ENCODE measurements at places on chromosomes 4 and X.
A peak's percentile ranks its signal among the peaks of the same experiment; 100 is the strongest.

- DNase-seq, result no peak
Observed at GRCh38 chr4:10009861-10010500, 11.3 kb downstream of the SLC2A9 start.

DNA sequence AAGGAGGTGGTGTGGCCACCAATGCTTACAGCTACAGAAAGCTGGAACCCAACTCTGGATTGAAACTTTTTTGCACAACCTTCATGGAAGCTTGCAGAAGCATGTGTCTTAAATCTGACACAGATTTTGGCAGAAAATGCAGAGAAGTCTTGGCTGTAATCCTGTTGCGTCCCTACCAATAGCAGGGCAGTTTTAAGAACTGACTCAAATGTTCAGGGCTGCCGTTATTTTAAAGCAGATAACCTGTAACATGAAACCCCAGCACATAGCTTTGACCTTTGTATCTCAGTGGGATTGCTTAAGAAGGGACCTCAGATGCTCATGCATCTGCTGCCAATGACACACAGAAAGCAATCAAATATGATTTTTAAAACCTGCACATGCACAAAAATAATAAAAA lies at the start of gene VEGFD:
Gene VEGFD, minus strand, starts transcription at position 110 of the 400 bp plus-strand sequence. CDS start 467 bp downstream, outside the sequence.
- DNase-seq, result no peak

DNA sequence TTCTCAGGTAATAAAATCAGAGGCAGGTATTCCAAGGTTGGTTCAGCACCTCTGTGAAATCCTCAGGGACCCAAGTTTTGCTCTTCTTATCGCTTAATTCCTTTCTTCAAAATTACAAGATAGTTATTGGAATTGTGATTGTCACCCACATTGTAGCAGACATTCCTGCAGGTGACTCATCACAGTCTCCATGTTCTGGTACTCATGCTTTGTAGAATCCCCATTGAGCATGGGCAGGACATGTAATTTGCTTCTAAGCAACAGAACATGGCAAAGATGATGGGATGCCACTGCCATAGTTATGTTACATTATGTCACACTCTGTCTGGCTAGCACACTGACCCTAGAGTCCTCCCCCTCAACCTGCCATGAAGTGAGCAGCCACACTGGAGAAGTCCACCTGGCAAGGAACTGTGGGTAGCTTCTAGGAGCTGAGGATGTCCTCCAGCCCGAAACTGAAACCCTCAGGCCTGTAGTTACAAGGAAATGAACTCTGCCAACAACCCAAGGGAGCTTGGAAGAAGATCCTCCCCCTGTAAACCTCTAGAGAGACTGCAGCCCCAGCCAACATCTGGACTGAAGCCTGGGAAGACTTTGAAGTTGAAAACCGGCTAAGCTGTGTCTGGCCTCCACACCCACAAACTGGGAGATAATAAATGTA lies 58.3 kb upstream of the GUCY1A1 start:
- no peak for DNase-seq

GRCh38 chrX:22959204-22959920 lies 40.4 kb upstream of the DDX53 start:
- DNase-seq, result no peak

- DNase-seq, result no peak
Observed at GRCh38 chr4:127995776-127996175, 30.6 kb downstream of the ABHD18 start.

GRCh38 chr4:163558539-163559044 lies 64.1 kb downstream of the TMA16 start:
- no peak for DNase-seq

GRCh38 chrX:111560801-111561200 lies 49.4 kb downstream of the SERTM2 start:
- no peak for DNase-seq

DNA sequence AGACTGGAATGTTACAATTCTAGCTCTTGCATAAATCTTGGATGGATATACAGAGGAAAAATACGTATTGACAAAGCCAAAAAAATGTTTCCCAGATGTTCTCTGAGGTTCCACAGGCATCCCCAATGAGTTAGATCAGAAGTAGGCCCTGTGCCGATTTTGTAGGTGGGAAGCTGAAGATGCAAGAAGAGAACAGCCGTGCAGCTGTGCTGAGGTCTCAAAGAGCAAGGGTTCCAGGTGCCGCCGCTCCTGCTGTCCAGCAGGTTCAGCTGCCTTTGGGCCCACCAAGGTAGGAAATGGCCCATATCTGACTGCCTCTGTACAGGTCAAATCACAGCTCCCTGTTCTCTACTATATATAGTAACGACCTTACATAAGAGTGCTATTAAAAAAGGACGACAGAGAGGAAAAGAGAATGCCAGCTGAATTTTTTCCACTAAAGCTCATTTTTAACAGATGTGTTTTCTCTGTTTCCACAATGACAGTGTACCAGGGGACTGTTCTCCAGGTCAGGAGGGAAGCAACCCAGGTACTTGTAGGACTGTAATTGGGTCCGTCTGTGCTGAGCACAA lies 155.6 kb downstream of the CBR4 start:
- no peak for DNase-seq

DNA sequence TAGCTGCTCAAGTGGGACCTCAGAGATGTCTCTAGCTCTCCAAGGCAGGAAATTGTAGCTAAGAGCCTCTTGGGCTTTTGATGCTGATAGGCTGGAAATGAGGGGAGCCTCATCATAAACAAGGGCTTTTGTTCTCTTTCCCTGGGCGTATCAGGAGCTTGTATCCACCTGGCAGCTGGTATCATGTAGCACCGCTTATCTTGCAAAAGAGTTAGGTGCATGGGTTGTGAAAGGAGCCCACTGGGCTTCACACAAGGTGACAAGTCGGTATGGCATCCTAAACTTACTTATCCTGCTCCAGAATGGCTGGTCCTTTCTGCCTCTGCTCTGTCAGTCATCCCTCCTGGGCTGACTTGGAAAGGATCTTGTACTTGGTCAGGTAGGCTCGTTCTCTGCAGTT lies 565.8 kb downstream of the GRXCR1 start:
- no peak for DNase-seq

GRCh38 chrX:107448998-107449835 lies at the start of gene FRMPD3:
Gene FRMPD3, plus strand, starts transcription at chrX:107449652. Its CDS starts 76,937 bp downstream, at chrX:107526589.
- no peak for DNase-seq

DNA sequence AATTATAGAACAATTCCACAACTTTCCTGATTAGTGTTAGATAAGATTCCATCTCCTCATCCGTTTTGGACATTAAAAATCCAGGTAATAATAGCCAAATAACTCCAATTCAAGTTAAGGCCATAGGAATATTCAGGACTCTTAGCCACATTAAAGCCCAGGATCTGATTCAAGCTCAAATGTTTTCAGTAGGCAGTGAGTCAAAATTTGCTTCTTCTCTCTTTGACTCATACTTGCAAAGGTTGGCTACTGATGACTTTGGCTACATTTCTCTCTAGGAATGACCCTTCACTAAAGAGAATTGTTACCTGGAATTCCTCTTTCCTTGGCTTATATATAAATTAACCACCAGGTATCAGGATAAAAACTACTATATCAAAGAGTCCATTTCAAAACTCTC lies 354.9 kb upstream of the HS3ST1 start:
- no peak for DNase-seq

DNA sequence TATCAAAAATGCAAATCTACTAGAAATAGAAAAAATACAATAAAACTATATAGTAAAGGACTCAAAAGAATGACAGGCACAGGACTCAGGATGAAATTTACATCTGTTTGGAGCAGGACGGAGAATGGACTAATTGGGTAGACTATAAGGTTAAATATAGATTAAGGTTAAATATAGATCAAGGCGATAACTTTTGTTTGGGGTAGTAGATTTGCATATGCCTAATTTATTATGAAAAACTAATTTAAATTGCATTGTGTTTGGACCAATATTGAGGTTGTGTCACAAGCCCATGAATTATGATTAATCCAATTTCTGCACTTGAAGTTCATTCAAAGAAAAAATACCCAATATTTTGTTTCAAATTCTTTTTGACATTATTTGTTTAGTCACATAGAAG lies 31.0 kb downstream of the MTHFD2L start:
- DNase-seq, result no peak

- DNase-seq, result no peak
Observed at GRCh38 chrX:46461660-46462191, 83.5 kb downstream of the ZNF674 start.

- DNase-seq, result no peak
Observed at GRCh38 chr4:15706646-15707362, 3.9 kb downstream of the BST1 start.

DNA sequence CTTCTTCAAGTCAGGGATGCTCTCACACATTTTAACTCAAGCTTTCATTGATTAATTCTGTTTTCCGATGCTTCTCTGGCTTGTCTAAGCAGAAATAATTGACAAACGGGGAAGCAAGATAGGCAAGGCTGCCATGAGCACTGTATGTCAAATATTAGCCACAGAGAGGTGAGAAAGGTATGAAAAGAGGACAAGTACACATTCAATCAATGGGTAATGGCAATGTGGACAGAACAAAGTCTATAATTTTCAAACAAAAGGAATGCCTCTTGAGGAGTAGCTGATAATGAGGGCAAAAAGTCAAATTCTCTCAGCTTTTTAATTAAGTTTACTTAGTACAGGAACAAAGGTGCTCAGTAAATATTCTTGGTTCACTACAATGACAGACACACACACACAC lies 19.6 kb downstream of the COX7B2 start:
- DNase-seq, result no peak

DNA sequence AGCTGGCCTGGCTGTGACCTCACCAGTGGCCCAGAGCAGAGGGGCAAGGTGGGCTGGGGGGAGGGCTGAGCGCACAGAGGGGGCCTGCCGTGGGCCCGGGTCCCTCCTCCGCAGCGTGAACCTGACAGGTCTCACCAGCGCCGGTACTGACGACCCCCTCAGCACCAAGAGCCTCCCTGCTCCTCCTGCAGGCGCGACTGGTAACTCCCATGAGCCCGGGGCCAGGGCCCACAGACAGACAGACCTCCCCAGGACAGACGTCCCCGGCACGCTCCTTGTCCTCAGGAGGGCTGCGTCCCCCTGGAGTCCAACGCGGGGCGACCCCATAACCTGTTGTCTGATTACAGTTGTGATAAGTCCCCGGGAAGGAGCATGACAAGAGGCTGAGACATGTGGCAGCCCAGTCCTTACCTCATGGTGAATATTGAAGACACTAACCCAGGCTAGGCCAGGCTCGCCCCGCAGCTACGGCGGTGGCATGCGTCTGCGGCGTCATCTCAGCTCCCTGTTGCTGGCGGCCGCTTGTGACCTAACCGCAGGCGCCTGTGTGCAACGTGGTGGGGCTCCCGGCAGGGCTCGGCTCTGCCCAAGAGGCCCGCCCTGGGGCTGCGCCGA lies 8.5 kb downstream of the AKAP17A start:
- DNase-seq, result no peak

DNA sequence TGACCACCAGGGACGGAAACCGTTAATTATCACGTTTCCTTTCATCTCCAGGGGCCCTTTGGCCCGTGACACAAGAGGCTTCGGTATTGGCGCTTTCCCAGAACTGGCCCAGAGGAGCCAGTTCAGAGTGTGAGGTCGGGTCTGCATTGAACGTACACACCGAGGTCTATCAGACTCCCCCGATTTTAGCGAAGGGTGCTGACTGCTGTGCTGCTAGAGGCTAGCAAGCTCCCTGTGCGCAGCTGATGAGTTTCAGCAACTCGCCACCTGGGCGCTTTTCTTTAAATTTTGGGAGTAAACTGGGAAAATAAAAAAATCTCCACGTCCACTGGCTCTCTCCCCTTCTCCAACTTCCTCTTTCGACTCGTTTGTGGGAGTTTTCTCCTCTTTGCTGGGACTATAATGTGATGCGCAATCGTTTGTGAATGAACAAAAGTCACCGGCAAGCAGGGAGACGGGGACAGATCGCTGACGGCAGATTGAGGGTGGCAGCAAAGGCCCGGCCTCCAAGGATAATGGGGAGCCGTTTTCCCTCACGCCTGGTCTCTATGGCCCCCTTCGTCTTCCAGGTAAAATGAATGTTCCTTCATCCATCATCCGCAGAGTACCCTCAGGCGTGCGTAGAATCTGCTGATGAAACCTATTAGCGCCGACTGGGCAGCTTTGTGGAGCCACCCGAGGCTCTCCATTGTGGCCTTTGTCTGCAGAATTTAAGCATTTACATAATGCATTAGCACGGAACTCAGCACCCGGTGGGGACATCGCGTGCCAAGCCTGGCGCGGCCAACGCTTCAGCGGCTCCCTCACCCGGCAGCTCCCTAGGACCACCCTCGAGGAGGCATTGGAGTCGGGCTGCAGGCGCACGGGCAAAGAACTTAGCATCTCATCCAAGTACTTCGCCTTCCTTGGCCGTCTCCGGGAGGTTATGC lies 1.6 kb upstream of the LRAT start:
- no peak for DNase-seq

GRCh38 chr4:26105337-26105736 lies 191.3 kb downstream of the SMIM20 start:
- DNase-seq, result no peak

- DNase-seq, result no peak
Observed at GRCh38 chrX:45434231-45434630, 233.6 kb upstream of the DIPK2B start.

- no peak for DNase-seq
Observed at GRCh38 chr4:141643557-141643956, 7.2 kb downstream of the IL15 start.

GRCh38 chrX:129731228-129731627 lies 7.6 kb upstream of the XPNPEP2 start:
- no peak for DNase-seq

GRCh38 chrX:51144828-51145442 lies 187.7 kb upstream of the NUDT10 start:
- DNase-seq, result peak; percentile 21

GRCh38 chrX:11117745-11118144 lies 6.6 kb downstream of the HCCS start:
- no peak for DNase-seq

GRCh38 chr4:183887351-183887750 lies 17.8 kb upstream of the STOX2 start:
- no peak for DNase-seq

DNA sequence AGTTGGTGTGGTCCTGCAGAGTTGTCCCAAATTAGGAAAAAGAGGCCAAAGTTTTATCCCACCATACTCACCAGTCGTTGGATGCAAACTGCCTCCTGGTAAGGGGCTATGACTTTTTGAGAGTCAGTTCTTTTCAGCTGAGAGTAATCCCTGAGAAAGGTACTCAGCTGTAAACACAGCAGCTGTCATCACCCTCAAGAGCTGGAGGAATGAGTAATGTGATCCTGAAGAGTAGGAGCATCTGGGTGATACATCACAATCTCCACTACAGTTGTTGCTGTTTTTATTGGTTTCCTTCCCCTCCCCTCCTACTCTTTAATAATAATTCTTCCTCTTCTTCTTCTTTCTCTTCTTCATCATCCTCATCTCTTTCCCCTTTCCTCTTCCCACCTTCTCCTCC lies 5.7 kb downstream of the MAGEE1 start:
- no peak for DNase-seq

GRCh38 chr4:27916452-27917184 lies 1056.0 kb downstream of the STIM2 start:
- DNase-seq, result no peak

GRCh38 chrX:10938365-10938923 lies 172.7 kb upstream of the HCCS start:
- DNase-seq, result no peak

GRCh38 chrX:45850197-45850774 lies 649.6 kb upstream of the DIPK2B start:
- peak; percentile 37 for DNase-seq
